ENCODE measurements at places on chromosomes 3 and 15.

- DNase-seq: no peak
These were observed 12.1 kb upstream of the DNAJC13 start for GRCh38 chr3:132405188-132405587.

DNA sequence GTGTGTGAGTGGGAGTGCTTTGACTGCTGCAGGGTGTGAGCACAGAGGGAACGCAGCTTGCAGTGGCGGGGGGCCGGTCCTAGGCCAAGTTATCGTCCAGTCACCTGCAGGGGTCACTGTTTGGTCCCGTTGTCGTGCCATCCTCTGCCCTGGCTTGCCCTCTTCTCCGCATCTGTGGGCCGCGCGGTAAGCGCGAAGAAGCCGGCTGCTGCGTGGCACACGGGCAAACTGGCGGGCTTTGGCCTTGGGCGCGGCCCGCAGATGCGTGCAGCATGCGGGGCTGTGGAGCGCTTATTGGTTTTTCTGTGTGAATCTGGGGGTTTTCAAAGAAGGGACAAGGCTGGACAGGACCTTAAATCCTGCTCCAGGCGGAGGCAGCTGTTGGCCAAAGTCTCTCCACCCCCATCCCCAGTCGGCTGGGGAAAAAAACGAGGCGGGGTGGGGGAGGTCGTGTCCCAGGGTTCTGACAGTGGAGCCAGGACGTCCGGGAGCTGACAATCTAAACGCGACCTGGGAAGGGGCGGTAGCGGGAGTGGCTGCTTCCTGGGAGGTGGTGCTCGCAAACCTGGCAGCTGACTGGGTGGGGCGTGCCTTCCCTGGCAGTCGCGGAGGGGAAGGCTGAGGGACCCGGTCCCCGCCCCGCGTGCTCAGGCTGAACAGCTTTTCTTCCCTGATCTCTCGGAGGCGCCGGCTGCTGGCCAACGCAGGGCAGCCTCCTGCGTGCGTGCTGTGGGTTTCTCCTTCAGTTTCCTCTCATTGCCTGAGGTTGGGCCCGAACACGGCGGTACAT lies 39.7 kb upstream of the VEPH1 start:
- DNase-seq: no peak

GRCh38 chr3:55329849-55330248 lies 157.3 kb downstream of the WNT5A start:
- no peak for DNase-seq

- DNase-seq: no peak
These were observed 72.1 kb downstream of the SFMBT1 start for GRCh38 chr3:52973806-52974205.

DNA sequence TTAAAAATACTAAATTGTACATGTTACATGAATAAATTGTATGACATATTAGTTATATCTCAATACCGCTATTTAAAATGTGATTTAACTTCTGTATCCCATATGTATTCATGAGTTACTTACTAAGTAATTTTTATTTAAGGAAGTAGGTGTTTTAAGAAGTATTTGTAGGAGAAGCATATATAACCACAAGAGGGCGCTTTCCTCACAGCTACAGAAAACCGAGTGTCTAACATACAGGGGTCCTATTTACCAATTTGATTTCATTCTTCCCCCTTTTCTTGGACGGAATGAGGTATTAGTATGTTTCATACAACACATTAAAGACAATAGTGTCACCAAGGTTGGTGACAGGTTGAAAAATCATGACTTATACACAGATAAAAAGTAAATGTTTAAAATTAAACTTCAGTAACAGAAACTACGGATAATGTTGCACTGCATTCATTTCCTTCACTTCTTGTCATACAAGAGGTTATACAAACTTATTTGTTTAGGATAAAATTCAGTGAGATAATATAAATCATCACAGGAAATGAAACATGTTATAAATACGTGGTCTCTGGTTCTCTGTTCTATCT lies 253.6 kb downstream of the MAGI1 start:
- no peak for DNase-seq
